NCI-H1092 (cell line): ENCODE measurements at places on chromosomes 1 and 21.

DNA sequence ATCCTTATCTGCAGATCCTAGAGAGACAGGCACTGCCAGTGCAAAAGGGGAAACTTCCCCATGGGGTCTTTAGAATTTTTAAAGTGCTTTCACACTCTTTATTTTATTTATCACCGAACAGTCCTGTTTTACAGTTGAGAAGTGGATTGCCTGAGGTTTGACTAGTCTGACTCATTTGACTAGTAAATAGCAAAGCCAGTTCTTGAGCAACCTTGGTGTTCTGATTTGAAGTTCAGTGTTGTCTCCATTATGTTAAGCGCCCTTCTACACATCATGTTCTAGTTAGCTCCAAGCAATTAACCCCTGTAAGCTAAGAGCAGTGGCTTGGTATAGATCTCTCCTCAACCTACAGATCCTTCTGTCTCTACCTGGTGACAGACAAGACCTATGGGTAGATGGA is 262.9 kb downstream of the CACNA1E start:
- no peak for DNase-seq

GRCh38 chr1:216332462-216332861 is 90.8 kb downstream of the USH2A start:
- DNase-seq: no peak

GRCh38 chr1:169648709-169649108 is 18.8 kb upstream of the SELP start:
- no peak for DNase-seq

GRCh38 chr1:63033211-63033610 is 249.3 kb downstream of the ATG4C start:
- no peak for DNase-seq

GRCh38 chr1:198161718-198162090 is 4.9 kb downstream of the NEK7 start:
- DNase-seq: no peak
